ENCODE measurements at places on chromosomes 4 and X. TPM values are rescaled to one million over a fixed set of nuclear protein-coding genes. Genes with fewer than 3 reads are reported as not detected.

PPEF1 gene
- 0.28 TPM for polyA plus RNA-seq

RENBP gene
- 4.3 TPM for polyA plus RNA-seq

NAT8L gene
- polyA plus RNA-seq: 2.3 TPM

SLITRK2 gene
- polyA plus RNA-seq: 3.2 TPM

GPR119 gene
- polyA plus RNA-seq: not detected

EVC2 gene
- 4.4 TPM for polyA plus RNA-seq

LNX1 gene
- polyA plus RNA-seq: 2.8 TPM

NOX1 gene
- 0.04 TPM for polyA plus RNA-seq

LRBA gene
- 25.3 TPM for polyA plus RNA-seq

TMEM129 gene
- 22.5 TPM for polyA plus RNA-seq

DNA sequence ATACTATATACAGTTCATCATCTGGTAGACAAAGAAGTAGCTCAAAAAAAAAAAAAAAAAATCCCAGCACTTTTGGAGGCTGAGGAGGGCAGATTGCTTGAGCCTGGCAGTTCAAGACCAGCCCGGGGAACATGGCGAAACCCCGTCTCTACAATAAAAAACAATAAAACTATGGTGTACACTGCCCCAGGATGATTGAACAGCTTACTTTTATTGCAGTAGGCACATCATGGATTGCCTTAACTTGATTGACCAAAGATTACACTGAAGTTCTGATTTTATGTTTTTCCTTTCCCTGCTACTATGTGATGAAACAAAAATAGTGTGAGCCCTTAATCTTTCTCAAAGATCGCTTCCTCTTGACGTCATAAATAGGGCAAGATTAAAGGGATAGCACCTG lies 60.6 kb downstream of the SNX25 start:
- no peak for DNase-seq

DNA sequence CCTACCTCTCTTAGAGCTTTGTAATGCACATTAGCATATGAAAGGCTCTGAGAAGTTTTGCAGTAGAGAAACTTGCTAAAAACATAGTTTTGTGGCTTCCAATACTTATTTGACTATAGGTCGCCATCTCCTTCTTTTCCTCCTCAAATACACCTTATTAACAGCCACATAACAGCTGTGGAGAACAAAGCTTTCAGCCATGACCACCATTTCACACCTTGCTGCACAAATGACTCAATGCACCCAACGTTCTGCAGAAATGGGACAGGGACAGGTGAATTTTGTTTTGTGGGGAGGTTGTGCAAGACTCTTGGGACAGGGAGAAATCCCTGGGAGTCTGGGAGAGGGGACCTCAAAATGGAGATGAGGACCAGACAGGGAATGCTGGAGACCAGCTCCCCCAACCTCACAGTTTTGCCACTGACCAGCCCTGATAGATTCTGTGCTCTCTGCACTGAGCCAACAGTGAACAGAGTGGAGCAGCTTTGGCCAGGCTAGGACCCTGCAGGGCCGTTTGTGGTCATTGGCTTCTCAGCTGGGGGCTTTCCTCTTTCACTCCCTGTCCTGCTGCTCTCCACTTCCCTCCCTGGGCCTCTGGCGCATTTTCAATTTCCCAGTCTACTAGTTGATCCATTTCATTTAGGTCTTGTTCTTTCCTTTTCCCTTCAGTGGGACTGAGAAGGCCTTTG lies 16.6 kb downstream of the FRMPD3 start:
- DNase-seq: no peak

DNA sequence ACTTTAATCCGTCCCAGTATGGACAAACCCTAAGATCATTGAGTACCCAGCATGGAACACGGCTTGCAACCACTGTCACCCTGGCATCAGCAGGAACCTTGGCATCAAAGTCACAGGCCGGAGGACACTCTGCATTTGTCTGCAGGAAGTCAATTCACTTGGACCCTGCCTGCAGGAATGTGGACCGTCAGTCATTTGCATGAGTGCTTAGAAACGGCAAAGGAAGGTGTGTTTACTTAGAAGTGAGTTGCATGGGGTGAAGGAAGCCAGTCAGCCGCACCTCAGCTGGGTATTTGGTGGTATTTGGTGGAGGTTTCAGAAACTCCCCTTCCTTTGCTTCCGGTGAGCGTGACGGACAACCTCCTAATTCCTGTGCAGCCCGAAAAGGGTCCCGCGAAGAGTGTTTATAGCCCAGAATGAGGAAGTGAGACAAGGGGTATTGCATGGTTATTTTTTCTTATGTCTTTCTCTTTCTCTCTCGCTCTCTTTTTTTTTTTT lies 15.5 kb downstream of the P2RY8 start:
- peak; percentile 57 for DNase-seq

DNA sequence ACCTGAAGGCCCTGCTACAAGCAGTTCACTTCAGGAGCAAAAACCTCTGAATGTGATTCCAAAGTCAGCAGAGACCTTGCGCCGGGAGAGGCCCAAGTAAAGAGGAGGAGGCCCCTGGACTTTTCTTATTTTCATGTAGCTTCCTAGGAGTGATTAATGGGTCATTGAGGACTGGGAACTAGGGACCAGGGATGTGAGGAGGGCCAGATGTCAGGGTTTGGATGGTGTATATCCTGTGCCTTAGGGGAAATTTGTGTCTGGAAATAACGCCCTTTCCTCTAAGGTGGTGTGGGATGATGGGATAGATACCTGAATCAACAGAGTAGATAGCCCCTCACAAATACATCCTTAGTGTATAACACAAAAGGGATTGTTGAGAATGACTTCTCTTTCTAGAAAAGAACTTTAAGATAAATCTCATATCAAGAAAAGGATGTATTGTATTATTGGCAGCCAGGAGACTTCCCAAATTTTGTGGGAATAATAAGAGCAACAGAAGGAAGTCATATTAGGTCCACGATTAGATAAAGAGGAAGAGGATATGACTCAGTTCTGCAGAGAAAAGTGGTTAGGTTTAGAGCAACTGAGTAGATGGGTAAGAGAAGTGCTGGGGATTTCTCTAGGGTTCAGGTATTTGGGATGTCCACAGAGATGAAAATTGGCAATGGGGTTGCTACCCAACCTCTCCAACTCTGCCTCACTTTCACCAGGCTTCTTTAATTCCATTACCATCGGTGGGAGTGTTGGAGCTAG lies 1.1 kb downstream of the ITGB1BP2 start:
- no peak for DNase-seq

GRCh38 chr4:7052313-7052712 lies 9.1 kb downstream of the TADA2B start:
- no peak for DNase-seq

- DNase-seq: no peak
These were observed 100.8 kb upstream of the SORBS2 start for GRCh38 chr4:185912779-185913178.

GRCh38 chrX:69309074-69309792 lies 144.0 kb upstream of the PJA1 start:
- DNase-seq: no peak

- DNase-seq: no peak
These were observed 112.6 kb downstream of the ANK2 start for GRCh38 chr4:113162089-113162488.

GRCh38 chrX:74297766-74298165 lies 6.2 kb upstream of the ZCCHC13 start:
- no peak for DNase-seq

- no peak for DNase-seq
These were observed 51.4 kb downstream of the NPY5R start for GRCh38 chr4:163395055-163395454.

- no peak for DNase-seq
These were observed 418.8 kb upstream of the ZFP42 start for GRCh38 chr4:187576751-187577150.

GRCh38 chr4:89298155-89298554 lies 9.4 kb downstream of the GPRIN3 start:
- DNase-seq: peak; percentile 27

- DNase-seq: no peak
These were observed 953.4 kb upstream of the NDST4 start for GRCh38 chr4:116066711-116067245.

DNA sequence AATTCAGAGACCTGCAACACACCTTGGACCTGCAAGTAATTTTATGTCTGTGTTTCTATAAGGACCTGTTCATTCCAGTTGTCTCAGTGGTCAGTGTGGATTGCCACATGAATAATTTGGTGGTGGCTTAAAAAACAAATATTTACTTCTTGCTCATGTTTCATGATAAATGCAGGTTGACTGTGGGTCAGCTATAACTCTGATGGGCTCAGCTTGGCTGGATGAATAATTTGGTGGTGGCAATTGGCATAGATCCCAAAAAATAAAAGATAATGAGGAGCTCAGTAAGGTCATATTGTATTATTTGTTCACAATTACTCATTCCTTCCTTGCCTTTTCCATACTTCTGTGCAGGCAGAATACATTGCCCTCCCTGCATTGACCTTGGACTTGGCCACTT lies 18.9 kb upstream of the SCRG1 start:
- DNase-seq: no peak

DNA sequence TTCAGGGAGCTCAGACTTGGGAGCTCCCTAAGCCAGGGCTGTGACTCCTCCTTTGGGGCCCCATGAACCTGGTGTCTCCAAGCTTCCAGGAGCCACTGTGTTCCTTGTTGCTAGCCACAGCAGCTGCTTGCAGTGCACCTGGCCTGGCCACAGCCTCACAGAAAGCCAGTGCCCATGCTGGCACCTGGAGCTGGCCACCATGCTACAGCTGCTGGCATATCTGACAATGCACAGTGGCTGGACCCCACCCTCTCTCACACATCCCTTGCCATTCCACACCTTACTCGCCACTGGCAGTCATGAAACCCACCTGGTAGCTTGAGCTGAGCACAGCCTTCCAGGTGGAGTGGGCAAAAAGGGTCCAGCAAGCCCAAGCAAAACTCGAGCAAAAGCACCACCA lies 441.7 kb downstream of the ARAP2 start:
- DNase-seq: no peak

- peak; percentile 6 for DNase-seq
These were observed 36.5 kb downstream of the INPP4B start for GRCh38 chr4:142809559-142809958.

DNA sequence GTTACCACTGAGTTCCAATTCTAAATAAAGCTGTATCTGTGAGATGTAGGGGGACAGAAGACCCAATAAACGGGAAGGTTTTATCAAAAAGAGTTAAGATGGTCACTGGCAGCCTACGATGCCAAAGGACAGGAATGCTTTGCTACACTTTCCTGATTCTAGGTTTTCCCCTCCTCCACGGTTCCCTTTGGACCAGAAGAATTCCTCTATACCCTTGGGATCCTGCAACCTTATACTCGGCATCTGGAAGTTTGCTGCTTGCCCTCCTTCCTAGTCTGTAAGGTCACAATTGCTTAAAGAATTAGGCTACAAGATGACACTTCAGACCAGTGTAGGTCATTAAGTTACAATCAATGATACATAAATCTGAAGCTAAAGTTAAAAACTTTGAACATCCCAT lies 64.3 kb downstream of the SCML2 start:
- no peak for DNase-seq

- DNase-seq: no peak
These were observed 101.0 kb upstream of the HS3ST1 start for GRCh38 chr4:11529625-11530201.

DNA sequence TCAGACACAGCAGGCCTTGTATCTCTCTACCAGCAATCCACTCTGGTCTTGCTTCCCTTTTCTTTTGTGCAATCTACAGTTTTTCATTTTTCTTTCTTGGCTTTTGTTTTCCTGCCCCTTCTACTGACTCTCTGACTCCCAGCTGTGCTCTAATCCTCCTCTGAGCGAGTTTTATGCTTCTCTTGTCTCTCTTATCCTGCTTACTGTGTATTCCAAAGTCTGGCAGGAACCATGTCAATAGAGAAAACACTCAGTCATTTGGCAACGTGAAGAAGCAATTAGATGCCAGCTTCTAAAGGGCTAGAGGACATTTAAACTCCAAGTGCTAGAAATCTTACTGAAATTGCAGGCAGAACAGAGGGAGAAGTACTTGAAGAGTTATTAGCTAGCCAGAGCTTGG lies 984.6 kb upstream of the TENM3 start:
- no peak for DNase-seq

DNA sequence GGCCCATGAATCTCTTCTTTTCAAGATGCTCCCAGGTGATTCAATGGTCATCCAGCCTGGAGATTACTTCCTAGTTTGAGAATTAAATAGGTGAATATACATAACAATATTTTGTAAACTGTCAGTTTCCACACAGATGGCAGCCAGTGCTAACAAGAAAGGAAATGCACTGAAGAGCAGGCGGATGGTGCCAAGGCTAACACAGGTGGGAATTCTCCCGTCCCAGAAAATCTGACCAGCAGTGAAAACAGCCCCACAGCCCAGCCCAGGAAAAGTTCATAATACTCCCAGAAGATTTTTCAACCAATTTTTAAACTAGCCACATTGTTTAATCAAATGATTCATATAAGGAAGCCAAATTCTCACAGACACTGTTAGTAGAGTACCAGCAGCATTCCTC lies 387.2 kb upstream of the GATB start:
- no peak for DNase-seq

DNA sequence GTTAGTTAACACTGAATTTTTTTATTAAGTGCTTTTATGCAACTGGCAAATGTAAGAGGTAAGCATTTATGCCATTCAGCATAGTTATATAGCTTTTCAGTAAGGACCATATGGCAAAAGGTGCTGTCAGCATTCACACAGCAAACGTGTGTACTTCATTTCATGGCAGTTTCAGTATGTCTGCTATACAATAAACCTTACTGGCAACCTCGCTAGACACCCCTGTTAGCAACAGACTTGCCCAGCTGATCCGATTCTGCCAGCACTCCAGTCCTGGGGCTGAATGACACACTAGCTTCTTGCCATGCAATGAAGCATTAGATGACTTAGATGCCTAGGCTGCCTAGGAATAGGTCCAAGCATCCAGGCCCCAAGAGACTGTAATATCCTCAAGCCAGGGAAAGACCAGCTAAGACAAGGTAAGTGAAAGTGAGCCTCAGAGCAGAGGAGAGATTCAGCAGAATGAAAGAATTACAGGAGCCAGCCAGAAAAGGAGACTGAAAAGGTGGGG lies 47.3 kb upstream of the DOCK11 start:
- peak; percentile 12 for DNase-seq

DNA sequence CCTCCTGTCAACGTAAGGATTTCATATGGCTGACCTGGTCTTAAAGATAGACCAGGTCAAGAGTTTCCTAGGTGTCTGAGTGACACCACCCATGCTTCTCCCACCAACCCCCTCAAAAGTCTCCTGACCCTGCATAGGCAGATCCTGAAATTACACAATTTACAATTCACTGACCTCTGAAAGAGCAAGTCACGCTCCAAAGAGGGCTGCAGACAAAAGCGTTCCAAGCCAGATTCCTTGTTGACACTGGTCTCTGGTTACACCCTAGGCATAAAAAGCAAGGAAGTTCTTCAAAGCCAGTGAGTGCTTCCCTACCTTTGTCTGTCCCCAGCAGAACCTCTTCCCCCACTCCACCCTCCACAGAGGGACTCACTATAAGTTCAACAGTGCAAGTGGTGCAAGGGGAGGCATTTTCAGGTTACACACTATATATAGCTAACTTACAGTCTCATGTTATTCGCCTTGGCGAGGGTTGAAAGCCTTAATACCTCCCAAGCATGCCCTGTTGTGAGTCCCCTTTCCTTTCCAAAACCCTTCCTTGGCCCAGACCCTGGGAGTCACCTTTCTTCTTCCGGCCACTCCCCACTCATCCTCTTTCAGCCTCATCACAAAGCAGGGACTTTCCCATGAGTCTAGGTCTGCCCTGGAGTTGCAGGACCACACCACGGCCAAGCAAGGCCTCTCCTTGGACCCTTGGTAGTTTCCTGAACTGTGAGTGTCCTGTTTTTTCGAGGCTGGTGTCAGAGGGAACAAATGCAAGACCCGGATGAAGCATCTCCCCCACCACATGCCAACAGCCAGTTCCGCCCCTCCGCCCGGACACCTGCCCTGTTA lies 58.0 kb upstream of the KLF3 start:
- no peak for DNase-seq
